ENCODE measurements at places on chromosomes 5 and 9. TPM values are rescaled to one million over a fixed set of nuclear protein-coding genes. Genes with fewer than 3 reads are reported as not detected.
A peak's percentile ranks its signal among the peaks of the same experiment; 100 is the strongest.

DNA sequence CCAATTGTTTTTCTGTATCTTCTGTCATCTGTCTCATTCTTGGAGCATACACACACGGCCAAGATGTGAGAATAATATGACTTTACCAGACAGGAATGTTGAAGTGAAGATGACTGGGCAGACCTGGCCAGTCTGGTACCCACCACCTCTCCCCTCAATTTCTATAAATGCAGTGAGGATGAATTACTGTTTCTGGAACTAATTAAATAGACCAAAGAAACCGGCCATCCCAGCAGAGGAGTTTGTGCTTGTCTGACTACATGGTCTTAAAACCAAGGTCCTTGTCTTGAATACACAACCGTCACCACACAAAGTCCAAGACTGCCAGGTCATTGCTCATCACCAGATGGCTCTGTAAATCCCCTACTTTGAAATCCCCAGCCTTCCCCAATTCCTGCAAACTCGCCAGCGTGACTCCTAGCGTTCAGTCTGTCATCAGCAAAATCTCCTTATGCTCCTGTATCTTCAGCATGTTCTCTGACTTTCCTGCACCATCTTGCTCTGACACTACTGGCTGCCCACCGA is 147.2 kb downstream of the PDE4D start:
- DNase-seq, result no peak

DNA sequence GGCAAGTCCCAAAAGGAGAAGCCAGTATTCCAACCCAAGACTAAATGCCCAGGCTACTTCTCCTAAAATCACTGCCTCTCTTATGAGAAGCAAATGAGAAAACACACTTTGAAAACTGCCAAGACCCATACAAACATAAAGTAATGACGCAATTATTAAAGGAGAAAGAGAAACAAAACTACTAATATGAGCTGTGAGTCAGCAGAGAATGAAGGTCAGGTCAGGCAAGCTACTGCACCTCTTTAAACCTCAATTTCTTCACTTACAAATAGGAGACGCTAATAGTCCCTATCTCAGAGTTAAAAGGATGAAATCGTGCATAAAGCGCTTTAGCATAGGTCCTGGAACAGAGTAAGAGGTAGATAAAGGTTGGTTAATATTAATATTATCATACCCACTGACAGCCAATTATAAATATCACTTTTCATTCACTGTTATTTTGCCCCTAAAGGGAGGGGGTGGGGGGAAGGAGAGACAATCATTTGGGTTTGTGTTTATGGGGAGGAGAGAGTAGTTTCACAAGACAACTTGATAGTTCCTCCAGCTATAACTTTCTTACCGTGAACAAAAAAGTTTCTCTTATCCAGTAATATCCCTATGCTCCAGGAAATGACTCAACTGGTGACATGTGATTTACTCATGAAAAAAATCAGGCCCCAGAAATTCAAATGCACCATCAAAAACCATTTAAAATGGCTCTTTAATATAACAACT is 3.6 kb downstream of the PSMB7 start:
- DNase-seq, result no peak

- DNase-seq, result no peak
Measured at GRCh38 chr5:139828207-139828895, 32.7 kb downstream of the PSD2 start.

DNA sequence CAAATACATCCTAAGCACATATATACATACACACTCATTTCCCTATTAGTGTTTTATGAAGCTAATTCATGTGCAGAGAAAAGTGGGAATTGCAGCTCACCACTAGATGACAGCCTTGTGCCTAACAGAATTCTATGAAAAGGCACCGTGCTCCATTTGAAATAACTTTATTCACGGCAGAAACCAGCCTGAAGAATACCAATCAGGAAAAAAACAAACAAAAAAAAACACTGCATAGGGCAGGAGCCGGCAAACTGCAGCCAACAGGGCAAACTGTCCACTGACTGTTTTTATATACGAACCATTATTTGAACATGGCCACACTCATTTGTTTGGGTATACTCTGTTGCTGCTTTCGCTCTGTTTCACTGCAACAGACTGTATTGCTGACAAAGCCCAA is 33.6 kb downstream of the ERMP1 start:
- DNase-seq, result no peak

DNA sequence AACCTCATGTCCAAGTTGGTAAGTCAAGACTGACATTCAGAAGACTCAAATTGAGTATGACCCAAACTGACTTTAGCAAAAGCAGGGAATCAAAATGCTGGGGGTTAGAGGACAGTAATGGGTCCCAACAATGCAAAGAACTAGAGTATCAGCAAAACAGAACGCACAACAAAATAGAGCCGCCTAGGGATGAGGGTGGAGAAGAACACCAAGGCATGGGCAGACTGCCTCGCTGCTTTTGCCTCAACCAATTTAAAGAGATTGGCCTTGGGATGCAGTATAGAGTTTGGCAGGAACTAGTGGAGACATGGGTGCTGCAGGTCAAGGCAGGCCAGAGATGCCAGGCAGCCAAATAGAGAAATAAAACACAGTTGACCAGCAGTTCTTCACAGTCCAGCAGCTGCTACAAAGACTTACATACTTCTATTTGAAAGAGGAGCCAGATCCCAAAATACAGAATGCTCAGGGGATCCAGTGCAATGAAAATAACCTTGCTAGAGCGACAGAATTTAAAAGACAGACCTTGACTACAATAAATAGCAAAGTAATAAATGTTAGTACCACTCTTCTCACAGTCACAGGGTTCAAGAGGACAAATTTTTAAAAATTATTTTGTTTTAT is 83.9 kb upstream of the NIPBL start:
- DNase-seq, result no peak

GRCh38 chr5:87579678-87580077 is 166.9 kb upstream of the CCNH start:
- DNase-seq, result no peak

DNA sequence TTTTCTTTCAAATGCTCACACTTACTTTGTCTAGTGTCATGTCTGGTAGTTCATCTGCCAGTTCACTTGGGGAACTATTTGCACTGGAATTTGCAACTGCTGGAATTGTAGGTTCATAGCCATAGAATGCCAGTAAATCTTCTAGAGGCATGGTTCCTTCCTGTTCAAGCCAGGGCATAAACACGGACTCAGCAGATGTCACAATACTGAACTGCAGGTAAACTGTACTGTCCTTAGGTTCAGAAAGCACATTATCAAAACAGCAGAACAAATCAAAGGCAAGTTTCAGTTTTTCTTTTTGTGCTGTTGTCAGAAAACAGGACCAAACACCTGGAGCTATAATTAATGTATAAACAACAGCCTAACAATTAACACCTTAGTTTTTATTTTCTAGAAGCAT is 13.1 kb downstream of the MIER3 start:
- DNase-seq, result no peak

DNA sequence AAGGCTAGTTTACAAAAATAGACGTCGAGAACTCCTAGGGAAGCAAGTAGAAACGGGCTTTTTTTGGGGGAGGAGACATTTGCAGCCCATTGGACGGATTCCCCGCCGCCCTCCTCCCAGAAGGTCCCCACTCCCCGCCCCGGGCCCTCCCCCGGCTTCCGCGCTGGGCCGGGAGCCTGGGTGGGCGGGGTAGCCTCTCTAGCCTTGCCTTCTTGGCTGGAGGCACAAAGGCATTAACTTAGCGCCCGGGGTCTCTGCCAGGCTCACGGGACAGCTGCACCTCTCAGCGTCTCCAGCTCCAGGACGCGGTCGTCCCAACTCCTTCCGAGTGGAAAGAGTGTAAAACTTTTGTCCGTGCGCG is at the start of gene DMRTA1:
TSS of gene DMRTA1 (plus strand) at position 236 of the 361 bp plus-strand sequence. CDS start 242 bp downstream, outside the sequence.
- no peak for DNase-seq

- DNase-seq, result no peak
Measured at GRCh38 chr5:96220610-96221390, 212.2 kb downstream of the PCSK1 start.

DNA sequence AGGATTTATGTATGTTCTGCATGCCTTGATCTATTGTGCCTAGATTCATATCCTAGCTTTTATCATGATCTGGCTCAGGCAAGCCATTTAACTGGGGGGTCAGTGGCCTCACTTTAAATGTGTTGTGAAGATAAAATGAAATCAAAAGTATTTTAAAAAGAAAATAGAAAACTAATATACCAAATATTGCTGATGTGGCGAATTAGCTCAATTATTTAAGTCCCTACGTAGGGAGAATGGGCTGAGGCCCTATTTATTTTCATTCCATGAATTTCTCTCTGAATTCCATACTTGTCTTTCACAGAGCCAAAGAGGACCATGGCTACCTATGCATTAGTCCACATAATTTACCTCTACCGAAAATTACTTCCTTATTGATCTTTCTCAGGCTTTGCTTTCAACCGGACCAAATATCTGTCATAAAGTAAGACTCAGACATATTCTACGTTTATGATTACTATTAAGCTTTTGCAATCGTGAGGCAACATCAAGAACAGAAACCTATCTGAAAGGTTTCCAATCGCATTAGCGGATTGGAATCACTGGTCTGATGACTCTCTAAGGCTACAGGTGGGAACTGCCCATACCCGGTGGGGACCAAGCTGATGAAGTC is 1.7 kb downstream of the MBLAC2 start:
- DNase-seq, result no peak

- no peak for DNase-seq
Measured at GRCh38 chr5:170464280-170465127, 39.3 kb upstream of the KCNIP1 start.

GRCh38 chr9:107905308-107906020 is 415.9 kb upstream of the KLF4 start:
- no peak for DNase-seq

DNA sequence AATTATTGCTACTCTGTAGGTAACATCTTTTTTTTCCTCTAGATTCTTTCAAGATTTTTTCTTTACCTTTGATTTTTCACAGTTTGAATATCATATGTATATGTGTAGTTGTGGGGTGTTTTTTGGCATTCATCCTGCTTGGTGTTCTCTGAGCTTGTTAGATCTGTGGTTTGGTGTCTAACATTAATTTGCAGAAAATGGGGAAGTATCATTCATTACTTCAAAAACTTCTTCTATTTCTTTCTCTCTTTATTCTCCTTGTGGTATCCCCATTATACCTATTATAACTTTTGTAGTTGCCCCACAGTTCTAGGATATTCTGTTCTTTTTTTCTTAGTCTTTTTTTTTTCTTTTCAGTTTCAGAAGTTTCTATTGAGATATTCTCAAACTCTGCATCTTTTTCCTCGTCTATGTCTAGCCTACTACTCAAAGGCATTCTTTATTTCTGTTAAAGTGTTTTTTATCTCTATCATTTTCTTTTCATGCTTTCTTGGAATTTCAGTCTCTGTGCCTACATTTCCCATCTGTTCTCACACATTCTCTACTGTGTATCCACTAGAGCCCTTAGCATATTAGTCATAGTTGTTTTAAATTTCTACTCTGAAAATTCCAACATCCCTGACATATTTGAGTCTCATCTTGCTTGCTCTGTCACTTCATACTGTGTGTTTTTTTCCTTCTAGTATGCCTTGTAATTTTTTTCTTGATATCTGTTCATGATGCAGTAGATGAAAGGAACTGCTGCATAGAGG is 60.1 kb upstream of the GNA14 start:
- DNase-seq, result peak; percentile 46

- no peak for DNase-seq
Measured at GRCh38 chr5:163968651-163969050, 463.2 kb downstream of the MAT2B start.

DNA sequence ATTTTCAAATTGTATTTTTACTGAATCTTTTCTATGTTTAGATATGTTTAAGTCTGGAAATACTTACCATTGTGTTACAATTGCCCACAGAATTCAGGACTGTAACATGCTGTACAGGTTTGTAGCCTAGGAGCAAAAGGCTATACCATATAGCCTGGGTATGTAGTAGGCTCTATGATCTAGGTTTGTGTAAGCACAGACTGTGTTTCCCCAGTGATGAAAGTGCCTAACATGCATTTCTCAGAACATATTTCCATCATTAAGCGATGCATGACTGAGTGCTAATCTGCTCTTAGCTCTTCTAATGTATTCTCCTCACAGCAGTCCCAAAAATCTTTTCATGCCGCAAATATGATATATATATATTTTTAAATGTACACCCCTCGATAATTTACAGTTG is 166.7 kb upstream of the PPP2R2B start:
- no peak for DNase-seq

- DNase-seq, result no peak
Measured at GRCh38 chr9:100554935-100555401, 22.9 kb upstream of the CAVIN4 start.

- no peak for DNase-seq
Measured at GRCh38 chr5:34516686-34517085, 139.4 kb upstream of the RAI14 start.

- DNase-seq, result no peak
Measured at GRCh38 chr9:33415501-33416038, 13.2 kb upstream of the AQP7 start.

DNA sequence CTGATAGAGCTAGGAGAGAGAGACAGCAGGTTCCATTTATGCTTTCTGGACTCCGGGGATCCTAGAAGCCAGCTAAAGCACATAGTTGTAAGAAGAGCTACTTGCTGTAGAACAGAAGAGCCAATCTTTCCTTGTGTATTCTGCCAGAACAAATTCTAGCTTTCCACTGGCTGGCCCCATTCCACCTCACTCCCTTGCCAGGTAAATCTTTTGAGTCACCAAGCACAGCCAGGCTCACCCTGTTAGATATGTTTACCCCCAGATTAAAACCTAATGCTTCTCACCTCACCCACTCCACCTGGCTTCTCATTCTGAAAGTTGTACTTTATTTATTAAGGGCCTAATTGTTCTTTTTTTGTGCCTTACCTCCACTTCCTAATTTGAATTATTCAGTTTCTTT is 48.9 kb upstream of the CHD1 start:
- no peak for DNase-seq

The ACSL6 gene
- not detected for total RNA-seq

The GRIA1 gene
- not detected for total RNA-seq

The OCLN gene
- 29.8 TPM for total RNA-seq

The STPG3 gene
- not detected for total RNA-seq

The BHMT2 gene
- 3.8 TPM for total RNA-seq

The TSSK1B gene
- not detected for total RNA-seq

The RANBP17 gene
- total RNA-seq, result 15.0 TPM

The FOXD4 gene
- total RNA-seq, result 0.07 TPM

The SLC25A2 gene
- 0.29 TPM for total RNA-seq

The DCTN4 gene
- total RNA-seq, result 29.0 TPM
